ENCODE measurements at places on chromosomes 3 and 15.

DNA sequence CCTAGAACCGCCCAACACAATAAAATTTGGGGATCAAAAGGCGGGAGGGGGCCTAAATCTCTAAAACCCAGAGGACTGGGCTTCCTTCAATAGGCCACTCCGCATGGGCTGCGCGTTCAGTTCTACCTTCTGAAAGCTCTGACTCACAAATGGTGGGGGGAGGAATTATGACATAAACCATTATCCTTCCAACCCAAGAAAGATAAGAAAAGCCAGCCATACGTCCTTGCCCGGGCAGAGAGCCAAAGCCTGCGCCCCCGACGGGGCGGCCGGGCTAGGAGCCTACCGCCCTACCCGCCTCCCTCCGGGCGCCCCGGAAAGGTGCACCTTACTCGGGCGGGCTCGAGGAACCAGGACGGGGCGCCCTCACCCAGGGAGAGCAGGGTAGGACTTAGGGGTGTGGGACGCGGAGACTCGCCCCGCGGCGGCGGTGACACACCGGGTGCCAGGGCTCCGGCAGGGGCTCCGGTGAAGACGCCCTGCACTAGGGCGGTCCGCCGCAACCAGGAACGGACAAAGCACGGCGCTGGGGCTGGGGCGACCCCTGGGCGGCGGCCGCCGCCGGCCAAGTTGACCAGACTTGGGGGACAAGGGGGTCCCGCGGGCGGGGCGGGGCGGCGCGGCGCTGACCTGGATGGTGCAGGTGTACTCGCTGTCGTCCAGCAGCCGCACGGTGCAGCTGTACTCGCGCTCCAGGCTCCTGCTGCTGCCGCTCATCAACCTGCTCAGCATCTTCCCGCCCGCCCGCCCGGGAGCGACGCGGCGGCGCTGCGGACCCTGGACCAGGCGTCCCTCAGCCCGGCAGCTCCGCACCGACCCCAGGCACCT lies 534 bp downstream of the FRMD5 start:
- DNase-seq = peak; percentile 37

DNA sequence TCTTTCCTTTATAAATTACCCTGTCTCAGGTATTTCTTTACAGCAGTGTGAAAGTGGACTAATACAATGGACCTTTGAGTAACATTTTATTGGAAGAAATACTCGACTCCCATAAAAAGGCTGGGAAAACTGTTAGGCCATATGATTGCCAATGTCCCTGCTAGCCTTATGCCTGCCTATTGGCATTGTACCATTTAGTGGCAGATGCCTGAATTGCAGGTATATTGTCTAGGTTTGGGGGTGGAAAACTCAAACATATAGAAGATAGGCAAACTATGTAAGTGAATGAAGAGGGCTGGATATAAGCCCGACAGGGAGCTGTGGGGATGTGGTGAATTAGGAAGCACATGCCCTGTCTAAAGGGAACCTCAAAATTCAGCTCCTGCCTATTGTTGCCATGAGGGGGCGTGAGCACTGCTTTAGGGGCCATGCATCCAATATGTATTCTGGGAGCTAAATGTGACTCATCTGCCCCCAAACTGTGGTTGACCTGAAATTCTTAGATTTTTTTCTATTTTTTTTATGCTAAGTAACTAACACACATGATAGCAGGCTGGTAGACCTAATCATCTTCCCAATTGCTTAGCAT lies 65.2 kb upstream of the TRA2B start:
- peak; percentile 7 for DNase-seq

- DNase-seq = peak; percentile 72
Measured at GRCh38 chr3:72745146-72745999, 102.9 kb downstream of the SHQ1 start.

DNA sequence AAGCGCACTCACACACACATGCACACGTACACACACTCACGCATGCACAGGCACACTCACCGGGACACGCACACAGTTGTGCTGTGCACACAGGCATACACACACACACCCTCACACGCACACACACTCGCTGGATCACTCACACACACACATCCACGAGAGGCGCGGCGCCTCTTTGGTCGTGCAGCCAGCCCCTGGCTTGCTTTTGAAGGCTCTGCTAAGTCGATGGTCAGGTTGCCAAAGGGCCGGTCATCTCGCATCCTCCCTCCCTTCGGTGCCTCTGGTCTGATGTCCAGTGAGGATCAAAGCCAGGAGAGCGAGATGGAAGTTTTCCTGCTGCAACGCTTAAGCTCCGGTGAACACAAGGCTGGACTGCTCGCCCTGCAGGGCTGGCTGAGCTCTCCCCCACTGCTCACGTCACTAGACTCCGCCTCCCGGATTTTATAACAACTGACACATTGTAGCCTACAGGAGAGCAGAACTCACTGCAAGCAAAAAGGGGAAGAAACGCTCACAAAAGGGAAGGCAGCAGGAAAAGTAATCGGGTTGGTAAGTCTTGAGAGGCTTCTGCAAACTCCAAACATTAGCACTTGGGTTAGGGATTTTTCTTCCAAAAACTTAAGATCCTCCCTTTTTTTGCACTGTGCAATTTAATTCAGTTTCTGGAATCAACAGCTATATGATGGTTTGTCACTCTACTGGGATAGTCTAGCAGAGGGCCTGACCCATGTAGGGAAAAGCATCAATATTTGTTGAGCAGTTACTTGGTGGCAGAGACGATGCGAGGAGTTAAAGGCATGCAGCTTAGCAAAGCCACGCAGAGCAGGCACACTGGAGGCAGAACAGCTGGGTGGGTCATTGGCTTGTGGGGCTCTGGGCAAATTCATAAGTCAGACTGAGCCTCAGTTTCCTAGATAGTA lies at the start of gene SRGAP3:
SRGAP3 (minus strand) TSS at position 374 of the 920 bp plus-strand sequence. CDS start 695 bp downstream, outside the sequence.
- DNase-seq = peak; percentile 88

DNA sequence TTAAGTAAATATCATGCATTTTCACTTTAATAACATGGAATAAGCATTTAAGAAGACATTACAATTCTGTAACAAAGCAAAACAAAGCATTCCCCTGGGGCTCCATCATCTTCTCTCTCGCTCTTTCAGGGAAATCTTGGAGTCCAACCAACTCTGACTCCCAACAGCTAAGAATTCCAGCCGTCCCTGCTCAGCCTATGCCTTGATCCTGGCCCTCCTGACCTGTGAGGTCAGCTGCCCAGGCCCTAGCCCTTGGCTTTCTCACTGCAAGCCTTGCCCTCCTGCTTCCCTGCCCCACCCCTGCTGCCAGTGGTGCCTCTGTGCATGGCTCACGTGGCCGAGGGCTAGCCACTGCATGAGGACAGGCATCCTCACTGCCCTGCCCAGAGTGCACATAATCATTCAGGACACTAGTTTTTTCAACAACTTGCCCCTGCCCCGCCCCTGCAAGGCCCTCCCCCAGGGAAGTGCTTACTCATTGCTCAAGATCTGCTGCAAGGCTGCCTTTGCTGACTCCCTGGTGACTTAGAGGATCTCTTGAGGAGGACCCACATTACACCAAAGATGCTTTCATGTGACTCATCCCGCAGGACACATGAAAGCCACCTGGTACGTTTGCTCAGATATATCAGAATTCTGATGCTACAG lies 37.6 kb downstream of the MTMR10 start:
- no peak for DNase-seq

- DNase-seq = no peak
Measured at GRCh38 chr15:26521691-26522198, 251.1 kb downstream of the GABRB3 start.

GRCh38 chr3:878746-879145 lies 214.1 kb upstream of the CNTN6 start:
- DNase-seq = no peak

DNA sequence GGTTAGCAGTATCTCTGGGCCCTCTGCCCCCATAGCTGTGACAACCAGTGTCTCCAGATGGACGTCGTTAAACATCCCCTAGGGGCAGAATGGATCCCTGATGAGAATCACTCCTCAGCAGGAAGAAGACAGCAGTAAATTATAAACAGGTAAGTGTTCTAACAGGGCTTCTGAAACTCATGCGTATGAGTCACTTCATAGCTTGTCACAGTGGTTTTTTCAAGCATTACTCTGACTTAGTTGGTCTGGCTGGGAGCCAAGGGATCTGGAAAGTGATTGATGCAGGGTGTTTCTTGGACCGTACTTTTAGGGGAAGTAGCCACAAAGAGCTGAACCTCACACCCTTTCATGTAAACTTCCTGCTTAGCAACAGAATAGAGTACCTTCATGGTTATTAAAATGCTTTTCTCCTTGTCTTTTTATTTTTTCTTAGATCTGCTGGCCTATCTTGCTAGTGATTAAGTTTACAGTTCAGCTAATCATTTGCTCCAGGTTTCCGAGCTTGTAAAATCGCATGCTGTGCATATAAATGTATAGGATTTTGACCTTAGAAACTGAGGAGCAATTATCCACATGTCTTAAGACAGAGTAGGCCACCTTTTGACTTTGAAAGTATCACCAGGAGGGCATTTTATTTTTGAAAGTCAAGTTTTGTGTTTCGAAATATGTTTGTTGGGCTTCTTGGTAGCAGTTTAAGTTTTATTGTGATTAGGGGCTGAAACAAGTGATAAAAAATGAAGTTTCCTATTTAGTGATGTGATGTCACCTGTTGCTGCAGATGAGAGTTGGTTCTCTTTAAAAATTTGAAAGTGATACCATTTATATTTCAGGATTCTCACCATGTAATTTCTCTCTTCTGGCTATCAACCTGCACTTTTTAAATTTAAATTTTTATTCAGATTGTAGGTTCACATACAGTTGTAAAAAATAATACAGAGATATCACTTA lies 333.9 kb downstream of the PTPRG start:
- DNase-seq = no peak

GRCh38 chr15:94131875-94132274 lies 99.5 kb upstream of the MCTP2 start:
- no peak for DNase-seq

DNA sequence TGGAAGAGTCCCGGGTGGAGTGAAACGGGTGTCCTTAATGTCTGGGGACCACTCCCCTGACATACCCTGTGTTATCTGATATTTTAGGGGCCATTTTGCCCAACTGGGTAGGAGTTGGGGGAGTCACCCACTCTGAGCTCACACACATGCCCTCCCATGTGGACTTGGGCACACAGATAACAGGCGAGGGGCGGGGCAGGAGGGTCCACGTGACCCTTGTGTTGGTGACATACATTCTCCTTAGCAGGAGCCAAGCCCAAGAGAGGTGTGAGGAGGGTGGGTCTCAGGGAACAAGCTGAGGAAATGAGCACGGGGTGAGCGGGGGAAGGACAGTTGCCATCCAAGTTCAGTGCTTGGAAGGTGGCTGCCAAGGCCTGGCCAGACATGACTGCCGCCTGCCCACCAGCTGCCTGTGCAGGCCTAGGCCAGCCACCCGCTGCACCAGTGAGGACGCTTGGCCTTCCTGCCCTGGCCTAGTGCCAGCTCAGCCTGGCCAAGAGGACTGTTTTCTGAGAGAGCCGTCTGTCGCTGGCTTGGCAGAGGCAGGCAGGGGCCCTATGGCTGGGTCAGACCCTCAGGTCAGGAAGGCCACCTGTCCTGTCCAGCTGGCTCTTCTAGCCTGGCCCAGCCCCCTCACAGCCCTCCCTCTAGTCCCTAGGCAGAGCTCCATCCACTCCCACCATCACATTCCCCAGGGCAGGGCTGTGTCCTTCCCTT lies 31.3 kb upstream of the TMEM115 start:
- DNase-seq = peak; percentile 69

DNA sequence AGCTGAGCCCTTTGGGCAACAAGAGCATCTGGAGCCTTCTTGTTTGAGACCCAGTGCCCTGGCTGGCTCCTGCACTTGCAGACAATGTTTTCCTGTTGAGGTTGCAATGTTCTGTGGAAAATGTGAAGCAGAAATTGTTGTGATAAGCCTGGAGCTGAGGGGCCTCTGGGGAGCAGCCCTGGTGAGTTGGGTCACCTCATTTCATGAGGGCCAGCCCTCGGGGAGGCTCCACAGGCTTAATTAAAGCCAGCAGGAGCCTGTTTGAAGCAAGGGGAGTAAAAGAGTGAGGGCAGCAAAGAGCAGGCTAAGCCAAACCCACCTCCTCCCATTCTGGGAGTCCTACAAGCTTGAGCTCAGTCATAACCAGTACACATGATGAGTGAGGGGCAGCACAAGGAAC lies 154.3 kb downstream of the ALDH1A2 start:
- DNase-seq = no peak

GRCh38 chr3:158313338-158313927 lies 203.5 kb downstream of the RSRC1 start:
- DNase-seq = peak; percentile 58

- no peak for DNase-seq
Measured at GRCh38 chr3:76383781-76384180, 598.4 kb upstream of the ZNF717 start.

DNA sequence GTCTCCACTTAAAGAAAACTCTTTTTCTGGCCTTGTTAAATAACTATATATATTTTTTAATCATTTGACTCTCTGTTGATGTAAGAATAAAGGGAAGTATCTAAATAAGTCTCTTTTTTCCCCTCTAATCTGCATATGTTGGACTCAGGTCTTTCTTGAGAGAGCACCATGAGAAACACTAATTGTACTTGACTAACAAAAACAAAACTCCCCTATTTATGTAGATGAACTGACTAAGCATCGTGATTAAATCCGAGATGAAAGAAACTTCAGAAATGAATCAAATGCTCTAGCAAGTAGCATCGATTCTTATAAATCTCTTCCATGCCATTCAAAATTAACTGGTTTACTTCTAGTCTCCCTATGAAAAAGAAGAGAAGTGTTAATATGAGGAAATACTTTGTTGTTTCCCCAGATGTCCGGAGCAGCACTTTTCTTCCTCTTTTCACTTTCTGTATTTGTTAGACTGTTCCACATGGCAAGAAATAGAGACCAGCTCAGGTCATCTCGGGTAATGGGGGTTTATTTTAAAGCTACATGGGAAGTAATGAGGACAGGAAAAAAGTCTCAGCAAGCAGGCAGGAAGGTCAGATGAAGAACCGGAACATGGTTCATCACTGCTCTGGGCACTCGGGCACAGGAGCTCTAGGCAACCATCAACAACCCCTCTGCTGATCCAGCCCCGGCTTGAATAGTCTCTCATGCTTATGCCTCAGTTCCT lies 288.3 kb downstream of the CNTN6 start:
- DNase-seq = no peak

DNA sequence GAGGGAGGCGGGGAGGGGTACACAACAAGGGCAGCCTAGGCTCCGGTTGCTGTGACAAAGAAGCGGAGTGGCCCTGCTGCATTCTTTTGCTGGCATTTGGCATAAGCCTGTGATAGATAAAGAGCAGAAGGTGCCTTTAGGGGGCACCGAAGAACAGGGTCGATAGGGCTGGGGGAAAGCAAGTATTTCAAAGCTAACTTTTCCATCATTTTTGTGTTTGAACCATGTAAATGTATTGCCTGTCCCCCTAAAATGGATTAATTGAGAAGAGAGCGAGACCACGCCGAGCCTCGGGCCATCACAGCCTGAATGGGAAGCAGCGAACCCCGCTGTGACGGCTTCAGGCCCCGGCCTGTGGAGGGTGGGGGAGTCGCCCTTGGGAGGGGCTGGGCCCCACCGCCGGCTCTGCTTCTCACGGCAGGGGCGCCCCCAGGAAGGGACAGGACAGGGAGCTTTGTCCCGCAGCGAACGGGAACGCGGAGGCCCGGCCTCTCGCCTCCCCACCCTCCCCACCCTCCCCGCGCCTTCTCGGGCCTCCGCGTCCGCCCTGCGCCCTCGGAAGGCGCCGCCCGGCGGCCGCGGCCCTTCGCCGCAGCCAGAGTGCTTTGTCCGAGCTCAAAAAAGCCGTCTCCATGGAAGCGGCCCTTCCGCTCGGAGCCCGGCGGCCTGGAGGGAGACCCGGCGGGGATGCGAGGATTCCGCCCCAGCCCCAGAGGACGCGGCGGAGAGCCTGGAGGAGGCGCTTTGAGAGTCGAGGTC lies 32.4 kb upstream of the ALDH1L1 start:
- peak; percentile 51 for DNase-seq

GRCh38 chr3:69806735-69807438 lies 67.6 kb downstream of the MITF start:
- DNase-seq = no peak

Data from NCI-H1092 treated with DMSO at 0.1 percent for 48 hours (cell line).